ENCODE measurements at places on chromosomes 13 and 19. TPM values are rescaled to one million over a fixed set of nuclear protein-coding genes. Genes with fewer than 3 reads are reported as not detected.

The ZNF442 gene
- total RNA-seq, result 8.1 TPM

The URAD gene
- not detected for total RNA-seq

The KIR2DL3 gene
- total RNA-seq, result not detected

The CDC42EP5 gene
- 35.3 TPM for total RNA-seq

The CLDND2 gene
- total RNA-seq, result not detected

The FBXL12 gene
- 29.4 TPM for total RNA-seq

The GIPC3 gene
- 1.3 TPM for total RNA-seq

The RGL3 gene
- 46.8 TPM for total RNA-seq

The HTR2A gene
- total RNA-seq, result 0.47 TPM

The ADPRHL1 gene
- total RNA-seq, result 20.1 TPM

The STOML3 gene
- not detected for total RNA-seq

The NALCN gene
- 1.1 TPM for total RNA-seq
